ENCODE measurements at places on chromosomes 3 and 15.

- no peak for DNase-seq
Observed at GRCh38 chr15:63987796-63988378, 58.4 kb downstream of the DAPK2 start.

DNA sequence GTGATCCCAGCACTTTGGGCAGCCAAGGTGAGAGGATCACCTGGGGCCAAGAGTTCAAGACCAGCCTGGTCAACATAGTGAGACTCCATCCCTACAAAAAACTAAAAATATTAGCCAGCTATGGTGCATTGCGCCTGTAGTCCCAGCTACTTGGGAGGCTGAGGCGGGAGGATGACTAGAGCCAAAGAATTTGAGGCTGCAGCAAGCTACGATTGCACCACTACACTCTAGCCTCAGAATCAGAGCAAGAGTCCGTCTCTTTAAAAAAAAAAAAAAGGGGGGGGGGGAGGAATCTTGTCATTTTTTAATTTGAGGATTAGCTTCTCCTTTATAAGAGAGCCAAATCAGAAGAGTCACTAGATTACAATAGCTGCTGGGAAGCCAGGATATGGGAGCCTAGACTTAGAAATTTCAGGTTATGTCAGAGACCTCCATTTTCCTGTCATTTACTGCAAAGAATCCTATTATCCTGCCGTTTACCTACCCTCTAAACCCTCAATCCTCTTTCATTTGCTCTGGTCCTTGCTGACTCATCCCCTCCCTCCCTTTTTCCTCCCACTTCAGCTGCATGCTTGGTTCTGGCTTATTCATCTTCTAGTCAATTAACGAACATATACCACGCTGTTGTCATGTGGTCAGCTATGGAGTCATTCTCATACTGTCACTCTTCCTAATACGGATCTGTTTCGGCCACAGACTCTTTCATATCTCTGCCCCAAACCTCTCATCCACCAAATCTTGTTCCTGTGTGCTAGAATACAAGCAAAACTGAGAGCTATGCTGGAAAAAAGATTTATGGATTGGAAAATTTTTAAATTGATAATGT is 83.8 kb upstream of the PPIB start:
- DNase-seq = peak; percentile 48

DNA sequence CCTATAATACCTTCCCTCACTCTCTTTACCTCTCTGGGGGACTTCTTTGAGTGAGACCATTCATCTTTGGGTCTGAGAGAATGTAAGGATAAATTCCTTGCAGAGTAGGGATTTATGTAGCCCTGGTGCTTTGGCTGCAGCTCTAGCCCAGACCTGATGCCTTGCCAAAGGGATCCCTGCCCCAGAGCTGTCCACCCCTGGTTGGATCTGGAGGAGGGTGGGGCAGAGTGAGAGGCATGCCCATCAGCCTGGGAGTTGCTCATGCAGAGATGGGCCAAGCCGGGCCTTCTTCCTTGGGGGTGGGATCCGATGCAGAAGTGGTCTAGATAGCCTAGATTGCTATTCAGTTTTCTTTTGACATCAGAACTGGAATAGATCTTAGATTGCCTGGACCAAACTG is 31.5 kb downstream of the RTP1 start:
- DNase-seq = no peak

DNA sequence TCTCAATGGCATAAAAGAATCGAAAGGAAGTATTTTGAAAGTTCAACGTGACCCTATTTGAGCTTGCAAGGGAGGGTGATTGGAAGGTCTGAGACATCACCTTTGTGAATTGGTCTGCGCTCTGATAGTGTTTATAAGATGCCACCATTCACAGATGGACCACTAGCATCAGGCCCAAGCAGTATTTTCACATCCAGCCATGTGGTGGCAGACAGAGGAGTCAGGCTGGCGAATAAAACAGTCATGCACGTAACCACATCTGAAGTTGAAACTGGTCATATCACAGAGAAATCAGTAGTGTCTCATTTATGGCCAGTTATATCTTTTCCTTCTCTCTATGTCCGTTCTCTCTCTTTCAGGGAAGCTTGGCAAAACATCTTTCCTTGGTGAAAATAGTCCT is 170.1 kb upstream of the ONECUT1 start:
- no peak for DNase-seq

- no peak for DNase-seq
Observed at GRCh38 chr3:121063628-121064027, 155.6 kb downstream of the STXBP5L start.

DNA sequence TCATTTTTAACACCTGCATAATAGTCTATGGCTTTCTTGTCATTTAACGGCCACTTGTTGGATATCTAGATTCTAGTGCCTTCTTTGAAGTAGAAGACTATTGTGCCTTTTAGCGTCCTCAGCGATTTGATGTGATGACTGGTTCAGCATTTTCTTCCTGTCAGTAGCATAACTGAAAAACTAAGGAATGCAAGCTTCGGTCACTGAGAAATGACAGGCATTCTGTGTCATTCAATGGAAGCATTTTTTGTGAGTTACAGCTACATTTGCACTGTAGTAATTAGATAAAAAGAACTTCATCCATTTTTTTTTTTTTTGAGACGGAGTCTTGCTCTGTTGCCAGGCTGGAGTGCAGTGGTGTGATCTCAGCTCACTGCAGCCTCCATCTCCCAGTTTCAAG is 10.3 kb downstream of the NEK11 start:
- DNase-seq = no peak
